ENCODE measurements at places on chromosomes 16 and 17. TPM values are rescaled to one million over a fixed set of nuclear protein-coding genes. Genes with fewer than 3 reads are reported as not detected.

GNPTG gene
- 36.1 TPM for total RNA-seq

FOXC2 gene
- total RNA-seq = not detected

TUFM gene
- total RNA-seq = 137 TPM

PPY gene
- not detected for total RNA-seq

LCAT gene
- total RNA-seq = 16.0 TPM

AOC3 gene
- total RNA-seq = 2.2 TPM

LGALS9B gene
- 0.59 TPM for total RNA-seq

USP7 gene
- total RNA-seq = 181 TPM

HBA1 gene
- not detected for total RNA-seq

NTN1 gene
- not detected for total RNA-seq

CLEC18A gene
- total RNA-seq = 1.5 TPM

CIBAR2 gene
- not detected for total RNA-seq

IGFALS gene
- 0.22 TPM for total RNA-seq

ACSM5 gene
- not detected for total RNA-seq

KRT24 gene
- total RNA-seq = not detected

KRTAP9-2 gene
- not detected for total RNA-seq

TNRC6C gene
- 36.5 TPM for total RNA-seq

LRRC75A gene
- 1.1 TPM for total RNA-seq
